ENCODE measurements at places on chromosomes 5 and 9.

DNA sequence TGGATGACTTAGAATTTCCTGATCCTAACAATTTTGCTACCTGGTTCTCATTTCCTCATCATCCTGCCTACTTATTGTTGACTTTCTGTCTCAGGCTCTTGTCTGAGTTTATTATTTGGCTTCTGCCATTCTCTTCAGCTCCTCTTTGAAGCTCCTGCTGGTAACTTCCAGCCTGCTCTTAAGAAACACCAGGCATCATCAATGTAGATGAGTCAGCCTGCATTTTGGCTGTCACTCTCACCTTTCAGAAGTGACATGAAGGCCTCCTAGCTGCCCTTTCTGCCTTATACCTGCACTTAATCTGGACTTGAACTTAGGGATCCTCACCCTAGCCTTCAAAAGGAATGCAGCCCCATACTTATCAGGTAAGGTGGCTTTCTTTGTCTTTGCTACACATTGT, 551.8 kb upstream of the ZNF608 start:
- DNase-seq, result no peak

DNA sequence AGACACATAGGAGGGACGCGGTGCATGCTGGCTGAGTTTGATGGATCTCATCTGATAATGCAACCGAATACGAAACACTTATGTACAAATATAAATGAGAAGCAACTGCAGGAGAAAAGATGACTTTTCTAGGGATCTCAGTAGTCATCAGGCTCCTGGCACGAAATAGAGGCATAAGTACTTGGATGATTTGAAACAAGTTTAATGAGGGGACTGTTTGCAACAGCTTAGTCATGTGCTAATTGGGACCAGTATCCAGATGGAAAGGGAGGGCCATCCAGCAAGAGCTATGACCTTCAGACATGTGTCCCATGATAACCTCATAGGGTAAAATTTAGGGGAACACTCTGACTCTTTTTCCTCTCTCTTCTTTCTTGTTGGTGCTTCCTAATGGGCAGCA, 123.0 kb downstream of the EGFLAM start:
- no peak for DNase-seq

DNA sequence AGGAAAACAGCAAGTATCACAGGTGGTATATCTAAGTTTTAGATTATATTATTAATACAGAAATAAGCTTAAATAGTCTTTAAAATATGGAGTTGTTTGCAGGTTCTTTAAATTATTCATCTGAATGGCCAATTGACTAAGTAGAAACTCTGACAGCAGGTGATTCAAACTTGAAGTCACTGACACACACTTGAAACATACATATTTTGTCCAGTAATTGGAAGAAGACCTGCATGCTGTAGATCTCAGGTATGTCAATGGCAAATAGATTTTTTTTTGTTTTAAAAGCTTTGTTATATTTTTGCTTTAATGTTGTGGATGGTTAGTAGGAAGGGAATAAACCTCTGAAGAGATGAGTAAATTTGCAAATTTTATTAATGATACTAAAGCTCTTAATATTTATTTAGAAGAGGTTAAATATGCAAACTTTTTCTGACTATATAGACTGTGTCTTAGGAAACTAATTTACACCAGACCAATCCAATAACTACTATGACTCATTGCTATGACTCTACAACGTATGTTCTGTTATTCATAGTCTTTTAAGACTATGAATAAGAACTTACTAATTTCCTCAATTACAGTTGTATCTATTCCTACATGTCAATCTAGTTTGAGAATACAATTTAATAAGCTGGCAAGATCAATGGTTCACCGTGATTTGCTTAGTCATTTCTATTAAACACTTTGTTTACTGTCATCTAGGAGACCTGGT, 53.9 kb upstream of the RORB start:
- no peak for DNase-seq

GRCh38 chr9:16611001-16611400, 259.5 kb downstream of the BNC2 start:
- no peak for DNase-seq

- no peak for DNase-seq
Observed at GRCh38 chr5:173781432-173781815, 106.7 kb upstream of the CPEB4 start.

GRCh38 chr5:9927521-9927997, 297.4 kb upstream of the TAS2R1 start:
- DNase-seq, result no peak

DNA sequence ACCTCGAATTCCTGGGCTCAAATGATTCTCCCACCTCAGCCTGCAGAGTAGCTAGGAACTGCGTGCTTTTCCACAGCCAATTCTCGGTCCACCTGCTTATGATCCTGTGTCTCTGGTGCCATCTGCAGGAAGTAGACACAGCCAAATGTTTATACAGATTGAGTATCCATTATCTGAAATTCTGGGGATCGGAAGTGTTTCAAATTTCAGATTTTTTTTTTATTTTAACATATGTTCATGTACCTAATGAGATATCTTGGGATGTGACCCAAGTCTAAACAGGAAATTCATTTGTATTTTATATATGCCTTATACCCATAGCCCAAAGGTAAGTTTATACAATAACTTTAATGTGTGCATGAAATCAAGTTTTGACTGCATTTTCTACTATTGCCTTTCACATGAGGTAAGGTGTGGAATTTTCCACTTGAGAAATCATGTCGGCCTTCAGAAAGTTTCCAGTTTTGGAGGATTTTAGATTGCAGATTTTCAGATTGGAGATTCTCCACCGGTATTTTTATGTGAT, 89.5 kb downstream of the ESM1 start:
- no peak for DNase-seq

- DNase-seq, result no peak
Observed at GRCh38 chr9:91972076-91972626, 22.1 kb upstream of the ROR2 start.

All from T-cell (primary cell).